ENCODE measurements at places on chromosomes 7 and 10. TPM values are rescaled to one million over a fixed set of nuclear protein-coding genes. Genes with fewer than 3 reads are reported as not detected.

Gene AKR1C8
- not detected for total RNA-seq

DNA sequence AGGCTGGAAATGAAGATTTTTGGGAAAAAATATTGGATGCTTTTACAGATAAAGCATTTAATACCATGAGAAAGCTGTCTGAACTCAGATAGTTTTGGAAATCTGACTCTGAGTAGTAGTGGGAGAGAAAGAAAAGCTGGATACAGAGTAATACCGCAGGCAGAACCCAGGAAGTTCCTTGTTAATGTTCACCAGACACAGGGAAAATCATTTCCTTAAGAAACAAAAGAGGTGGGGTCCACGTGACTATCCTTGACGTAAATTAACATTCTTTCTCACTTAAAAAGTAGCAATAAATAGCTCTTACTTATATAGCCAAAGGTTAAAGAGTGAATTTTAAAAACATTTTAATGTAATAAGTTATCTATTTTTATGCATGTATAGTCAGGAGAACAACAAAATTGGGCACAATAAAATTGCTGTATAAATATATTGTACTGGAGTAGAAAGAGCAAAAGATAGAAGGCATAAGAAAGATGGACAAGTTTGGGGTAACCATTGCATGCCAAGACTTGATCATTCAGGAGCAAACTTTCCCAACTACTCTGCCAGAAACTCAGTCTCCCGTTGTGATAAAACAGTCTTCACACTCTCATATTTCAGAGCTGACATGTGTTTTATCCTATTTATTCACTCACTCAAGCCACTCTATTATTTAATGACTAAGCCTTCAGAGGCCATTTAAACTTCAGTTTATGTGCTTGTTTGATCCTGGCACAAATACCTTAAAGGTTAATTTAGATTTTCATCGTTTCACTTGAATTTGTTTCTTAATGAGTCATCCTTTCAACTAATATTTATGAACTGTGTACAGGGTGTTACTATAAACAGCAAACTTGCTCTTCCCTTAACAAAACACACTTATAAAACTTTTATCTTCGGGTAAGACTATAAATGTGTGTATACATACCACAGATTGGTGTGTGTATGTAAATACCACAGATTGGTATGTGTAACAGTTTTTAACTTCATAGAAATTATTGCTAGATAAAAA, 143.1 kb downstream of the GNAI1 start:
- DNase-seq, result peak; percentile 95

GRCh38 chr7:157618091-157618726, 281.4 kb downstream of the DNAJB6 start:
- DNase-seq, result no peak

DNA sequence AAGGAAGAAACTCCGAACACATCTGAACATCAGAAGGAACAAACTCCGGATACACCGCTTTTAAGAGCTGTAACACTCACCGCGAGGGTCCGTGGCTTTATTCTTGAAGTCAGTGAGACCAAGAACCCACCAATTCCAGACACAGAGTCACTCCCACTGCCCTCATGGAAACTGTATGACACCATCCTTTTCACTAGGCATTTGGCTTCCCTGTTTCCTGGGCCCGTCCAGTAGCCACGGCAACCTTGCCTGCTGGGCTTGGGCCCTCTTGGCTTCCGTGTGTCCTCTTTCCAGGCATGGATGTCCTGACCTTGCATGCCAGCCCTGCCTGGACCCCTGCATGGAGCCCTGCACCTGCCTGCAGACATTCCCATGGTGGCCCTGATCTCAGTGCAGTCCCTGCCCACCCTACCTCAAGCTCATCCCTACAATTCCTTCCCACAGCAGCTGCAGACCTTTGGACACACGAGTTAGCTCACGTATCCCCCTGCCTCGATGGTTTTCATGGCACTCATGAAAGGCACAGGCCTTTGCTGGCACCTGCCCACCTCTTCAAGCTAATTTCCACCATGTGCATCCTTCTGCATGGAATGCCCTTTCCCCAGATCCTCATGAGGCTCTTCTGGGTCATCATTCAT, 6.7 kb downstream of the SH2D4B start:
- no peak for DNase-seq

GRCh38 chr10:104867966-104868598, 227.0 kb downstream of the SORCS3 start:
- no peak for DNase-seq

DNA sequence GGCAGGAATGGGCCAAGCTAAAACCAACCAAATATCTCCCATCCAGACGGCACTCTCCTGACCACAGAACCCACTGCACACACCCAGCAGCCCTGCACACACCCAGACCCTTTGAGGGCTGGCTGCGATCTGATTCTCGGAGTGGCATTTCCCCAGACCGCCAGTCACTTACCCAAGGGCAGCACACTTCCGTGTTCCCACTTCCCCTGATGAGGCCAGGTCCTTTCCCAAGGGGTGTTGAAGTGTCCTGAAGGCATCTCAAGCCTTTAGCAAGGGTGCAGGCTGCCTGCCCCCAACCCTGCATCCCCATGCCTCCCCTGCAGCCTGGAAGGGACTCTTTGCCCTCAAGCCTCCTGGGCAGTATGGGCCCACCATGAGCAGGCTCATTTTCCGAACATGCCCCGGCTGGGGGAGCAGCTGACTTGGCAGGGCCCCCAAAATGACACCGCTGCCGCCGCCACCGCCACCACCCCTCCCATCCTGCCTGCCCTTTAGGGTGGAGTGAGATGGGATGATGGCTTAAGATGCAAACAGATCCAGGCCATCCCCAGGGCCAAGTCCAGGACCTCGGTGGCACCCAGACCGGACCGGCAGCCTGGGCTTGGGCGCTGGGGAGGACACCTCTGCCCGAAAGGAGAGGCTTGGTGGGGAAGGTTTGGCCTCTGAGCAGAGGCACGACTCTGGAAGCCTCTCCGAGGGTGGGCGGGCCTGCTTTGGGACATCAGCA, 159.8 kb downstream of the NRF1 start:
- no peak for DNase-seq

Gene HOXA9
- 104 TPM for total RNA-seq

Gene ANKRD61
- not detected for total RNA-seq

GRCh38 chr10:116268976-116269375, 4.0 kb downstream of the GFRA1 start:
- no peak for DNase-seq

GRCh38 chr10:15385552-15386455, 14.7 kb upstream of the FAM171A1 start:
- DNase-seq, result no peak

Gene TMEM26
- 0.23 TPM for total RNA-seq

DNA sequence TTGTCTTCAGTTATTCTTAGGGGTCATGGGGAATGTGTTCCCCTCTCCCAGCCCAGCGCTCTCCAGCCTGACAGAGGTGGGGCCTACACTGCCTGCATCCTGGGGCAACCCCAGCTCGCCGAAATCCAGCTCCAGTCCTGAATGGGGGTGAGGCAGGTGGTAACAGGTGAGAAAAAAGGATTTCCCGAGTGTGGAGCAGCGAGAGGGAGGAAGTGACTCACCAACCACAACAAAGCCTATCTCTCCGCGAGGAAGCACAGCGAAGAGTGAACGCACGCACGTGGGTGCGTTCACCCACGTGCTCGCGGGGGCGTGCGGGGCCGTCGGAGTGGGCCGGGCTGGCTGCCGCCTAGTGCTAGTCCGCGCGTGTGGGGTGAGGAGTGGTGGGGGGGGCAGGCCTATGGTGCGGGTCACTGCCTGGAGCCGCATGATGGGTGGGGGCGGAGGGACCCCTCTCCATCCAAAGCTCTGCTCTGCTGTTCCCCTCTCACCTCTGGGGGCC, 855 bp upstream of the PALD1 start:
- DNase-seq, result no peak

- no peak for DNase-seq
These were observed 40.3 kb downstream of the PDGFA start for GRCh38 chr7:479115-479947.

Gene OR13A1
- not detected for total RNA-seq

DNA sequence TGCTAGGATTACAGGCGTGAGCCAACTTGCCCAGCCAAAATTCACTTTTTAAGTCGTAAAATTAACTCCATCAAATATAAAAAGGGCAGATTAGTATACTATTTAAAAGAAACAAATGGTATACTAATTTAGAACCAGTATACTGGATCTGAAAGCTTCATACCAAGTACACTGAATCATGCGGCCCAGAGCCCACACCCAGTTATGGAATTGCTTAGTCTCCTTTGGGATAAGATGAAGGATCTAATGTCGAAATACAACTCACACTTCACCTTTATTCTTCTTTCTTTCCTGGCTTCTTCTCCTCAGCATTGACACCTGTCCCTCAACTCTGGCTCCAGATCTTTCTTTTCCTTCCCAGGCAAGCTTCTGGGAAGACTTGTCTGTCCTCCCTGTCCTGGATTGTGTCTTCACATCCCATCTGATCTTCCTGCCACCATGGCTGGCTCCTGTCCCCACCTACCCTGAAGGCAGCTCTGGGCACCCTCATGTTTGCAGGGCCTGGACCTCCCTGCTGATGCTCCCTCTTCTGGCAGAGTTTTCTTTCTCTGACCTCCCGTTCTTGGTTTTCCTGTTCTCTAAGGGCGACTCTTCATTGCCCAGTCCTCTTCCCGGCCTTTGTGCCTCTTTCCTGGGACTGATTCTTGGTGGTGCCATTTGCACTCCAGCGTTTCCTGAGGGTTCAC, 57.8 kb upstream of the CTBP2 start:
- no peak for DNase-seq

DNA sequence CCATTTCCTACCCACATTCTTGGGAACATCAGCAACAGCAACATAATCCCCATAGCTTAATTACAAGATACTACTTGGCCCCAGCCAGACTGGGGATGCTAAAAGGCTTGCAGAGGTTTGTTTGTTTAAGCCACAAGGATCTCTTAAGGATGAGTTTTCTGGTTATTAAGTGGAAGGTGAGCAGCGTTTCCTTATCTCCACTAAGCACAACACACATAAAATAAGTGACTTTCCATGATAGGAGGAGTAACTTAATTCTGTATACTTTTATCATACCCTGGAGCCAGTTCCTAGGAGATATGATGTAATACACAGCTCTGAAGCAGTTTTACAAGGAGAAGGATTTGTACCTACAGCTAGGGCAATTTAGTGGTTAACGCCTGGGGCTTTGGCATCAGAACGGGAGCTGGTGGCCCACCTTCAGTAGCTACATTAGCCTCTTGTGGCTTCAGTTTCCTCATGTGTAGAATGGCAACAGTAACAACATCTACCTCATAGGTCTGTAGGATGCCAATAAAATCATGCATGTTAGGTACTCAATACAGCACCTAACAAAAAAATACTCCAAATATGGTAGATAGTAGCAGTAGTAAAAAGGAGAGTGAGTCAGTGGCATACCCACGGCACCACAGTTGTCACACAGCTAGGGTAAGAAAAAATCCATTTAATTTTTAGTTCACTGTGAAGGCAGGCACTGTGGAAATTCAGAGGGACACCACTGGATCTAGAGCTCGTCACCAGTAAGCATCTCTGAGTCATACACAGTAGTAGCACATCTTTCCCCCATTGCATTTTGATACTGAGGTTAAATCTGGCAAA, 55.2 kb downstream of the DOCK4 start:
- no peak for DNase-seq

GRCh38 chr7:17773289-17773626, 167.0 kb downstream of the SNX13 start:
- peak; percentile 87 for DNase-seq

Gene SFTPA2
- total RNA-seq, result not detected

DNA sequence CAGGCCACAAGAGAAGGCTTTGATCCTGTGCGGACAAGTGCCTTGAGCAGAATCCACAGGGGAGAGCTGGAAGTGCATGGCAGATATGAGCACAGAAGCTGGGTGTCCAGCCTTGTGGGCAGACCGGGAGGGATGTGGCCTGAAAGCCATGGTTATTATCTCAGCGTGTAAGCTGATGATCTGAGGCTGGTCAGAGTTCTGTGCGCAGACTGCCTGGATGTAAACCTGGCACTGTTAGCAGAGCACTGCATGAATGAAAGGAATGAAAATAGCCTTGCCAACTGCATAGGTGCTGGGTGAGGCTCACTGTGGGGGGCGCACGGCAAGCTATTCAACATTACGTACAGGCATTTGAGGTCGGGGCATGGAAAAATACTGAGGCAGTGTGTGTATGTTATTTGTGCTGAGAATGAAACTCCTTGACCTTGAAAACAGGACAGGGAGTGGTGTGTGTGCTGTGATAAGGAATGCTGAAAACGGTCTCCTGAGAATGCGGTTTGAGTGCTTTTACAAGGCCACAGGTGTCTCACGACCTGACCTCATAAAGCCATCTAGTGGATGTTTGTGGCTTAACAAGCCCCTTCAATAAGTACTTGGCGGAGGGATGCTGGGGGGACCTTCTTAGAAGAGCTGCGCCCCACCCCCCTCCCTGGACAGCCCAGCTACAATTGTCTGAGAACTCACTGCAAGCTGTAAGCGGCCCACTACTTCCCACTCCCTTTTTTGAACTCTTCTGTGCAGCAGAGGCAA, 18.7 kb downstream of the AKR1C1 start:
- peak; percentile 51 for DNase-seq

DNA sequence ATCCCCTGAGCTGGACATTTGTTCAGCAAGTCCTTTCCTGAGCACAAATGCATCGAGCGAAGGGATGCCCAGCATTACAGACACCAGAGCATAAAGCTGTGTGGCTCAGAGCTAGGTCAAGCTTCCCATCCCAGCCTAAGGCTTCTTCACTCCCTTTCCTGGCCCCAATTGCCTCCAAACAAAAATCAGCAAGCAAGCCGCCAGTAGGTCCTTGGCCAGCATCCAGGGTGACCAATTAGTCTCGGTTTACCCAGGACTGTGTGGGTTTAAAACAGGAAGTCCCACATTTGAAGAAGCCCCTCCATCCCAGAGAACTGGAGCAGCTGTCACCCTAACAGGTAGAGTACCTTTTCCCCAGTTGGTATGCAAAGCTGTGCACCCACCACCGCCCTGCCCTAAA, 51.2 kb downstream of the PRKAG2 start:
- DNase-seq, result no peak

Gene TAS2R3
- total RNA-seq, result 0.35 TPM

Gene ZNF479
- total RNA-seq, result not detected

DNA sequence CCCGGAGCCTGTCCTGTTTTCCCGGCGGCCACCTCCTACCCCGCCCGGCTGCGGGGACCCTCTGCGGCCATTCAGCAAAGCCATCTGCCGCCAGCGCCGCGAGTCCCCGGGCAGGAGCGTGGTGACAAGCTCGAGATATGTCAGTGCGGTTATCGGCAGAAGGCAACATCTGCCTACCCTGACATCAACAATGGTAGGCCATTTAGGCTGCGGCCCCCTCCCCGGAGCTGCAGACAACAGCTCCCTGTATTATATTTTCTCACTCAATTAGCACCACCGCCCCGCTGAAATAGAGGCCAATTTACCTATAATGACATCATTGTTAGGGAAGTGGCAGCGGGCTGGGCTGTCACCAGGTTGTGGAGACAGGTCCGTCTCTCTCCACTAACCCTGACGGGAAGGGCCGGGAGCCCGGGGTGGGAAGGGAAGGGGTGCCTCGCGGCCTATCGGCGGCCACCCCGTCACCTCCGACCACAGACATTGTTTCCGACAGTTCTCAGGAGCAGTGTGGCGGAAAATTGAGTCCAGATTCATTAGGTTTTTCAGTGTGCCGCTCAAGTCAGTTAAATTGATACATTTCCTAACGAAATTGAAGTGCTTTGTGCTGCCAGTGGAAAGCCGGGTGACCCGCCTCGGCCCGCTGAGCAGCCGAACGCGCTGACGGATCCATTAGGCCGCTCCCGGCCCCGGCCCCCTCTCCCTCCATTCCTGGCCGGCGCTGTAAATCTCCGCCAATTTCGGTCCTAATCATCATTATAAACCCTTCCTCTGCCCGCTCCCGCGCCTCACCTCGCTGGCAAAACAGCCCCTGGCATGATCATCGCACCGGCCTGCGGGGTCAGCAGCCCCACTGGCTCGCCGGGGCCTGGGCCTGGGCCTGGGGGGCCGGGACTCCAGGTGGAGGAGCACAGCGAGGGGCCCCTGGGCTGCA, 43.0 kb downstream of the UNCX start:
- DNase-seq, result no peak

Gene ENKUR
- not detected for total RNA-seq
